ENCODE measurements at places on chromosomes 4 and X.

- DNase-seq, result no peak
Measured at GRCh38 chr4:182593864-182594263, 323.3 kb downstream of the DCTD start.

GRCh38 chr4:152896811-152897210 lies 39.3 kb upstream of the FHDC1 start:
- no peak for DNase-seq

DNA sequence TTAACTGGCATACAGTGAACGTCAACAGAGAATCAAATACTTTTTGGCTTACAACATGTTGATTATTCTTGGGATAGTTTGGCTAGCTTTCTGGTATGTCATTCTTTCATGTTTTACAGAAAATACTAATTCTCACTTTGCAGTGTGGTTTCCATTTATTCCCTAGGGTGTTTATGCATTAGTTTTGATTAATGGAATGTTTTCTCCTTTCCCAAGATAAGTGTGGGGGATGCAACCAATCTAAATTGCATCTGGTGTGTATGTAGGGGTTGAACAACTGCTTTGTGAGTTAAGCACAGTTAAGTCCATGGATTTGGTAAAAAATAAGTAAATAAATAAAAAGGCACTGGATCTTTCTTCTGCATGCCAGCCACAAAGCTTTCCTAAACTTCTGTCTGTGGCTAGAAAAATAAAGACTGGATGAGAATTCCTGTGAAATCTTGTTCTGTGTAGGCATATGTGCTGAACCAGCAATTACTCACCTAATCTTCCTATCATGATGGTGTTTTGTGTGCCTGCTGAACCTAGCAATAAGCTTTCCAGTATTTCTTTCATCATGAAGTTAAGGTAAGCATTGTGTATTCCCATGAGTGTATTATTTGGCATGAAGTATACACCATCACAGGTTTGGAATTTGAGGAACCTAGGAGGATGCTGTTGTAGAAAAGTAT lies 50.6 kb upstream of the TENM3 start:
- no peak for DNase-seq

GRCh38 chr4:88308587-88308986 lies 24.2 kb upstream of the PPM1K start:
- no peak for DNase-seq

GRCh38 chrX:112636288-112636687 lies 43.5 kb downstream of the LHFPL1 start:
- no peak for DNase-seq

DNA sequence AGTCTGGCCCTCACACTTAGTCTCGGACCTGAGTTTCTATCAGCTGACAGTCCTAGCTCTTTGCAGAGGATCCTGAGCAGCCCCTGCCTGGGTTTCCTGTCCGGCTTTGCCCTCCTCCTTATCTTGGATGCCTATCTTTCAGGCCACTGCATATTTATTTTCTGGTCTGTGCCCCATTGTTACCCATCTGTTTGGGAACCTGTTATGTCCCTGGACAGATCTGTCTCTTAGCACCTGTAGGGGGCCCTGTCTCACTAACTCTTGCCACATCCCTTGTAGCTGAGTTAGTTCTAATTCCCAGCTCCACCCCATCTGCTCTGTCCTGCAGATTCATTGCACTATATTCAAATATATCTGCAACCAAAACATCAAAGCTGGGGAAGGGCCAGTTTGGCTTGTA lies 514.9 kb upstream of the LCORL start:
- DNase-seq, result no peak

Data from skin of body (tissue), 3 donors.